Amniotic stem cell (primary cell): ENCODE measurements at places on chromosomes 2 and 18.

DNA sequence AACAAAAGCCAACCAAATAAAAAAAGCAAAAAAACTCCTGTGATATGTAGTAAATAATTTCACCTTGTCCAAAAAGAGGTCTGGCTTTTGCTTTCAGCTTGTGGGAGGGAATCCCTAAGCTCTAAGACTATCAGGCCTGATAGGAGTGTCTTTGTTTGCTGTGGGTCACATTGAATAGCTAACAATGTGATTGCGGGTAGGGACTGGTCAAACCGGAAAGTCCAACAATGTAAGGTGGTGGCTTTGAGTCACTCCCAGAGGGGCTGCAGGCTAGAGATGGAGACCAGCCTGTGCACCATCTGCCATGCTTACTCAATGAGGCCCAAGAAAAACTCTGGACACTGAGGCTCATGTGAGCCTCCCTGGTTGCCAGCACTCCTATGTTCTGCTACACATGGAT, 192.9 kb downstream of the TFCP2L1 start:
- no peak for DNase-seq

GRCh38 chr2:45009928-45010701, 863 bp upstream of the SIX2 start:
- DNase-seq = peak; percentile 73

DNA sequence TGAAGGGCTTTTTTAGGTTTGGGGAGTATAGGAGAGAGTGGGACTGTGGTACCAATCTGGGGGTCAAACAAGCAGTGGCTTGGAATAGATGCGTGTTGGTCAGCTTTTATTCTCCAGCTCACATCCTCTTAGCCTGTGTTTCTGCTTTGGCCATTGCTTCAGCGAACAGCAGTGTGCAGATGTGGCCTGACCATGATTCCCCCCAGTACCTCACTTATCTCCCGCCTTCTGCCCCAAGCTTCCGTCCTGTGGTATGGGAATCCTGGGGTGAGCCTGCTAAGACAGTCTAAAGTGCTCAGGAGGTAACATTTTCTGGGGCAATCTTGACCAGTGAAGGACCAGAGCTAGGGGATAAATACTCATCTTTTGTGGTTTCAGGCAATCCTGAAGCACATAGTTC, 84.9 kb upstream of the TNP1 start:
- DNase-seq = no peak

- DNase-seq = peak; percentile 53
Observed at GRCh38 chr2:61645911-61646310, 107.8 kb upstream of the XPO1 start.

DNA sequence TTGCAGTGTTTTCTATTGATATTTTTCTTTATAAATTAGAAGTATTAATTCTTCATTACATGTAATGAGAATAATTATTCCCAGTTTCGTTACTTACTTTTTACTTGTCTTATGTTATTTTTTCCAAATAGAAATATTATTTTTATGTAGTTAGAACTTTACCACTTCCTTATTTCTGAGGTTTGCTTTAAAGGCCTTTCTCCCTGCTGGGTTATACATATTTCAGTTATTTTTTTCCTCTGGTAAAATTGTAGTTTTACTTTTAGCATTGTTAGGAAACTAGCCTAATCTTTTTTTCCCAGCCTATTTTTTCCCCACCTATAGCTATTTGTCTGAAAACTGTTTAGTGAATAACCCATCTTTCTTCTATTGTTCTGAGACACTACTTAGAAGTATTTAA, 17.1 kb downstream of the RNF144A start:
- no peak for DNase-seq

DNA sequence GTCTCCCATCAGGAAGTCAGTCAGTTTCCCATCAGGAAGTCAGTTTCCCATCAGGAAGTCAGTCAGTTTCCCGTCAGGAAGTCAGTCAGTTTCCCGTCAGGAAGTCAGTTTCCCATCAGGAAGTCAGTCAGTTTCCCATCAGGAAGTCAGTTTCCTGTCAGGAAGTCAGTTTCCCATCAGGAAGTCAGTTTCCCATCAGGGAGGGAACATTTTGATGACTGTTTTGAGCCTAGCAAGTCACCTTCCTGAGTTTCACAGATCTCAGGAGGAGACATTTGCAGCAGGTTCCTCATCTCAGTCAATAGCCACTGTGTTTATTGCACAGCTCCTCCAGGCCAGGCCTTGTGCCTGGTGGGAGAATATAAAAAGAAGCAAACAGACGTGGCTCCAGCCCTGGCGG, 31.9 kb downstream of the DIPK1C start:
- no peak for DNase-seq

- DNase-seq = no peak
Observed at GRCh38 chr2:226308986-226309385, 490.6 kb downstream of the IRS1 start.

DNA sequence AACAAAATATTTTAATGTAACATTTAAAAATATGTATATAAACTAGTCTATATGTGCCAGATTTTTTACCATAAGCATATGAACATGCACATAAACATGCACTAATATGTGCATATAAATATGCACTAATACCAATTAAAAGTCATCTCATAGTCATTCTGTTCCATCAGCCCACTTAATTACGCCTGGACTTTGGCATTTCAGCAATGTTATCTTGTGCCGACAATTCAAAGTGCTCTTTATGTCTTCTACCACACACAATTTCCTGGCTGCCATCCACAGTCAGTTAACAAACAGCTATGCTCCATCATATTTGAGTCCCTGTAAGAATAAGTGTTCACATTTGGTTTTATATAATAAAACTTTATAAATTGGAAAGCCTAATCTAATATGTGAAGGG, 92.6 kb upstream of the TSPYL6 start:
- DNase-seq = no peak

DNA sequence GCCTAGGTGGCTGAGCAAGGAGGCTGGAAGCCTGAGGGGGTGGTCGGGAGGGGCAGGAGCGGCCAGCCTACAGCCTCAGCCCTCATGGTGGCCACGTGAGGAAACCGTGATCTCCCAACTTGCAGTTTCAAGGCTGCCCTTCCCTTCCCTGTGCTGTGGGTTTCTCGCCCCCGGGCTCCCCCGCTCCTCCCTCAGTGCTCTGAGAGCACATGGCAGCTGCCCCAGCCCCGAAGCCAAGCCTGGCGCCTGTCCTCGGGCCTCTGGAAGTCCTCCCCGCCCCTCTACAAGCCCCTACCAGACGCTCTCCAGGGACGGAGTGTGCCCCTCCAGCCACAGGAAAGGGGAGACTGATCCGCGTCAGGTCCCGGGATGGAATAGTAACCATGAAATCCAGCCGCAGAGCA, 586 bp upstream of the ANKRD23 start:
- no peak for DNase-seq

DNA sequence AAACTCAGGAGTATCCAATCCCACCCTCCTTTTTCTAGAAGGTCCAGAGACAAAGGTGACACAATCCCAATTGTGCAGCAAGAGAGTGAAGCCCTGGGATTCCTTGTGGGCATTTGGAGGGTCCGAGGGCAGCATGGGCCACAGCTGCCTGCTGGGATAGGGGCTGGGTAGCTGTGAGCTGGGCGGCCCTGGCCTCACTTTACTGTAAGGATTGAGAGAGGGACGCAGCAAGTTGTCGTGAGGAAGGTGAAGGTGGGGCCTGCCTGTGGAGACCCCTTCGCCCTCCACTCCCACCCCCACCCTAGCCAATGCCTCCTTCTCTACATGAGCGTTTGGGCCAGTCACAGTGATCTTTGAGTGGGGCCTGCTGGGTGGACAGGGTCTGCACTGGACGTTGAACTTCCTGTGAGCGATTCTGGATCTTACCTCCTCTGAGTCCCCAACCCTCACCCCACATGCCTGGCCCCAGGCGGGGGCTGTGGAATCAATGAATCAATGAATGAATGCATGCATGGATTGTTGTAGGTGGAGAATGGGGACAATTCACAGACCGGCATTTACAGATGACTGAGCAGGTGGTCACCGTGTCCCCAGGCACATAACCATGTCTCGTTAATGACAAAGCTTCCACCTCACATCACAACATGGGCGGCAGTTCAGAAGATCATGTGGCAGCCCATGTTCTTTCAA, 107.2 kb downstream of the INHBB start:
- DNase-seq = no peak
